Ammon's horn (tissue), 1 donor: ENCODE measurements at places on chromosomes 6 and 20.

DNA sequence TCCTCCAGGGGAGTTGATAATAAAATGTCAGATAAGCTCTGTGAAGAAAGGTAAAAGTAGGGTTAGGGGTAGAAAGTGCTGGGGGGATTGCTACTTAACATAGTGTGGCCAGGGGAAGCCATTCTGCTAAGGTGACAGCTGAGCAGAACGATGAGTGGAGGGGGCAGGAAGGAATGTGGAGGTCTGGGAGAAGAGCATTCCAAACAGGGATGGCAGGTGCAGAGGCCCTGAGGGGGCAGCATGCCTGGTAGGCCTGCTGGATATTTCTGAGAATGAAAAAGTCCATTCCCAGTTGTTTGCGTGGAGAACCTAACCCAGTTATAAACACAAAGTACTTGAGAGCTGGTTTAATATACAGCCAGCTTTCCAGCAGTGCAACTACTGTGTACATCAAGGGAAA is 9.3 kb downstream of the GFRA4 start:
- DNase-seq, result no peak

DNA sequence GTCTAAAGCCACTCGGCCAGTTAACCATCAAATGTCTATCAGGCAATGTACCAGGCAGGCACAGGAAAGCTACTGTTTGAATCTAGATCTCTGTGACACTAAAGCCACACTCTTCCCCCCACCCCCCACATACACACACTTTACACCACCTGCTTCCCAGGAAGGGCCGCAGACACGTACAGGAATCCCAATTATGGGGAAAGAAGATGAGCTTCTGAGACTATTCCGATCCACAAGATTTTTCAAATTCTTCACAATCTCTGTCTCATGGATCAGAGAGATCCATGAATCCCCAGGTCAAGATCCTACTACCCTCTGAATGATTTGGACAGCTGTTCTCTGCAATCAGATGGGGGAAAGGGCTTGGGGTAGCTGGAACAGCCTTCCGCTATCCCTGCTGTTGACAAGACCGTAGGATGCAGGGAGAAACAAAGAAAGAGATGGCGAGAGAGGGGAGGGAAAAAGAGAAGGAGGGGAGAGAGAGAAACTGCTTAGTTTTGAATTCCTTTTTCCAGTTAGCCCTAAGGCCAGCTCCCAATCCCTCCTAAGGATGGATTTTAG is 25.4 kb upstream of the RIMS4 start:
- DNase-seq, result no peak

DNA sequence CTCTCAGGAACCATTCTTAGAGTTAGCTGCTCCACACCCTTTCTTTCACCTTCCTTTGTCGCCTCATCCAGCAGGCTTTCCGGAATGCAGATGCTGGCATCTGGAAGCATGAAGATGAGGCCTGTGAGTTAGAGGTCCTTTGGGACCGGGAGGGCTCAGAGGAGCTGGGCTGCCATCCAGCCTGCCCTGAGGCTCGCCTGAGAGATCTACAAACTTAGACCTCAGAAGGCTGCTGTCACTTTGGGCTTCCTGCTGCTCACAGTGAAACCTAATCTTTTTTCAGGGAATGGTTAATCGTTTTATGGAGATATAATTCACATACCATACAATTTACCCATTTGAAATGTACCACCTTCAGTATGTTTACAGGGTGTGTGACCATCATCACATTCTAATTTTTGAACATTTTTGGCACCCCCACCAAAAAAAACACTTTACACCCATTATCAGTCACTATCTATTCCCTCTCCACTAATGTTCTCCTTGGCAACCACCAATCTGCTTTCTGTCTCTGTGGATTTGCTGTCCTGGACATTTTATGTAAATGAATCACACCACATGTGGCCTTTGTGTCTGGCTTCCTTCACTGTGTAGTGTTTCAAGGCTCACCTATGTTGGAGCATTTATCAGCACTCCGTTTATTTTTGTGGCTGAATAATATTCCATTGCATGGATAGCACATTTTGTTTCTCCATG is 20.0 kb upstream of the MPC1 start:
- no peak for DNase-seq

GRCh38 chr6:15460110-15460727 is 202.6 kb downstream of the DTNBP1 start:
- no peak for DNase-seq

DNA sequence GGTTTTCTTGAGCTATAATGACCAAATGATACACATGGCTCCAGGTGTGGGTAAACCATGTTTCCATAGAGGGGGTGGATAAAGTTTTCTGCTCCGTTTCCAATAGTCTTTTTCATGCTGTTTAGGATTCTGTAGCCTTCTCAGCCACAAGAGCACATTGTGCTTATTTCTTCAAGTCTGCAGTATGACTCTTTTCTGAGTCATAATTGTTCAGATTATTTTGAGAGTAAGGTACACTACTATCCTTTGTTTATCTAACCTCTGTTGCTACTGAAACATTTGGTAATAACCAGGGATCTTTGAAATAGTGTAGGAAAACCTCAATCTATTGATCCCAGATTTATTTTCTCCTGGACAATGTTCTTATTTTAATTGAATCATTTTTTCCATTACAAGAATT is 247.9 kb upstream of the BMP2 start:
- DNase-seq, result no peak
